ENCODE measurements at places on chromosomes 12 and 14.

DNA sequence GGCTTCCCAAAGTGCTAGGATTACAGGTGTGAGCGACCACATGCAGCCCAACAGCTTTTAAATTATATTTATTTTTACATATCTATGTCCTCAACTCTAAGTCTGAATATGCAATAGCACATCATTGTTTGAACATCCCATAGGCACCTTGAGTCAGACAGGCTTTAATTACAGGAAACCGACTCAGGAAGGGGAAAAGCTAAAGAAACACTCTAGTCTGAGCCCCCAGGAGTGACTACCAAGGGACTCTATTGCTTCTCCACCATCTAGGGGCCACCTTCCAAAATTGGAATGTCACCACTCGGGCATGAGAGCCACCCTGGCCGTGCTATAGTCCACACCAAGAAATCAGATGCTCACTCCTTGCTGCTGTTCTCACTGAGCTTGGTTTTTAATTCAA is 14.0 kb upstream of the MFAP5 start:
- DNase-seq = no peak

- DNase-seq = no peak
These were observed 217.1 kb upstream of the PLEKHG7 start for GRCh38 chr12:92485351-92486348.

- DNase-seq = peak; percentile 82
These were observed 39.9 kb downstream of the PRPF40B start for GRCh38 chr12:49662998-49663843.

DNA sequence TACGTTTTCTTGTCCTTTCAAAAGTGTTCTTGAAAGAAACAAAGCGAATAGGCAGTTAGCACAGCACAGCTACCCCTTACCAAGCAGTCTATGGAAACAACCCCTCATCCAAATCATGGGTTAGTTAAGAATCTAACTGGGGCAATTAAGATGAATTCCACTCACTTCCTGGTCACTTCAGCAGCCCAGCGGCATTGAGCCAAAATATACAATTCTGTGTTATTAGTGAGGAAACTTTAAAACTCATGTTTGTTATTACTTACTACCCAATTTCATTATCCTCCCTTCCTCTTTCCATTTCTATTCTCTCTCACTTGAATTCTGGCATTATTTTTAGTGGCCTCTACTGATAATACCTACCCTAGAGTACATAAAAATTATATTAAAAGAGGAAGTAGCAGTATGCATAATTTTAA is 121.4 kb downstream of the PPHLN1 start:
- no peak for DNase-seq

DNA sequence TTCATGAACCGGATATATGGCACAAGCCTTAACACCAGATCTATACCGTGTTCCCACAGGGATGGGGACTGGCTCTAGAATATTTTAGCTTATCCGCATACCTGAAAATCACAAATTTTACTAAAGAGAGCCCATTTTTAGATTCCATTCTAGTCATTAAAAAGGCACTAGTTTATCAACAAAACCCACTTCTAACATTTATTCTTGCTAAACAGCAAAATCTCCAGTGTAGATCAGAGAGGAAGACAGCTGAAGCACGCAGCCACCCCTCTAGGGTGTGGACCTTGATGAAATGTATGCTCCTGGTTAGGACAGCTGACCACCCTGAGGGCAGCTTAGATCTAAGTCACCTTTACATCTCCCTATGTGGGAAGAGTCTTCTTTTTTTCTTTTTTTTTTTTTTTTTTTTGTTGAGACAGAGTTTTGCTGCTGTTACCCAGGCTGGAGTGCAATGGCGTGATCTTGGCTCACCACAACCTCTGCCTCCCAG is 62.4 kb downstream of the EID3 start:
- no peak for DNase-seq

DNA sequence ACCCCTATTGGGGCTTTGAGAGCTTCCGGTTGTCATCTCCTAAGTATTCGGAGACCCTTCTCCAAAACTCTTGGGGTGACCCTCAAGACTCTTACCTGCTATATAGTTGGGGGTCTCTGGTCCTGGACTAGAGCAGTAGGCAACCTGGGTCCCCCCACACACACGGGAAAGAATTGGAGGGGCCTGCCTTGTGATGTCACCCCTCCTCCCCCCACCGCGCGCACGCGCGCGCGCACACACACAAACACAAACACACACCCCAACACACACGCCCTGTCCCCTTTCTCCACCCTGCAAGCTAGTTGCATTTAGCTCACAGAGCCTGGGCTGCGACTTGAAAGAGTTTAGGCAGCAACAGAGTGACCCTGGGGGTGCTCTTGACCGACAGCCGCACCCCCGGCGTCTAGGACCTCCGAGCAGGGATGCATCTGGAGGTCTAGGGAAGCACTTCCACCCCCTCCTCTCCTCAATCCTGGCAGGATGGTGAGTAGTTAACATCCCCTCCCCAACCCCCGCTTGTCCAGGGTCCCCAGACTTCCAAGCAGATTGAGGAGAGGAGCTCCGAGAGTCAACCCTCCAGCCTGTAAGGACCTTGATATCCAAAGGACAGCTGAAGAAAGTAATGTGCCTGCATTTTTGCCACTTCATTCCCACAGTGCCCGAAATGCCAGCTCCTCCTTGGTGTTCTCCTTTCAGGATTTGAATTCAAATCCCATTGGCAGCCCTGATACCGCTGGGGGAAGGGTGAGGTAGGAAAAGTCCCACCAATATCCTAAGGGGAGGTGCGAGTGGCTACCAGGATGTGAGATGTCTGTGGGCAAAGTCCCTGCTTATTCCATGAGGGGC is 1.4 kb upstream of the DNAJC14 start:
- peak; percentile 94 for DNase-seq

DNA sequence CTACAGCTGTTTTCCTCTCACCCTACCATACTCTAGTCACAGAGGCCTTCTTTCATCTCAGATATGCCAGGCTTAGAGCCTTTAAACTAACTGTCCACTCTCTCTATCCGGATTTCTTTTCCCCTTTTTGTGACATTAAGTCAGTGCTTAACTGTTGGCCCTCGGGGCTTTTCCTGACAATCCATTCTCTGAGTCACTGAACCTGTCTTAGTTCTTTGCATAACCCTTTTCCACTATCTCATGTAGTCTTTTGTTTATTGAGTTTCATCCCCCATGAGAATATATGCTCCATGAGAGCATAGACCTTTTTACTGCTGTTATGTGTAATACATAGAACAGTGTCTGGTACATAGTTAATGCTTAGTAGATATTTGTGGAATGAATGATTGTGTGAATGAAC is 68.7 kb downstream of the PLEKHA5 start:
- DNase-seq = no peak

GRCh38 chr14:38255408-38255672 is 553 bp downstream of the CLEC14A start:
- no peak for DNase-seq

DNA sequence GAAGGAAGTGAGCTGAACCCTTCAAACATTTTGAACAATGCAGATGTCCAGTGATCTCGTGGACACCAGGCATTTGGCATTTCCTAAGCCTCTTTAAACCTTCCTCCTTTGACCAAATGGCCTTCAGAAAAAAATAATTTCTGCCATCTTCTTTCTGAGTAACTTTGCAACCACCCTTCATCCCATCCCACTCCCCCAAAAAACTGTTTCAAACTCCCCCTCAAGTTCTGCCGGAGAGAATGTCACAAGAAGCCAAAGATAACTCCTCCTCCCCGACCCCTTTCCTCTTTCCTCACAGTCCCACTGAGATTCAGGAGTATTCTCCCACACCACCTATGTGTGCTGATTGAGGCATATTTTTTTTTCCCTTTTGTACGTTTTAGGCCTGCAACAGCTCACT is 1.7 kb downstream of the KSR2 start:
- no peak for DNase-seq

- no peak for DNase-seq
These were observed 3.4 kb downstream of the PHC1 start for GRCh38 chr12:8917751-8918150.

GRCh38 chr14:79573486-79573885 is 637.8 kb downstream of the DIO2 start:
- no peak for DNase-seq

- no peak for DNase-seq
These were observed 393.3 kb upstream of the PRICKLE1 start for GRCh38 chr12:42982828-42983227.

DNA sequence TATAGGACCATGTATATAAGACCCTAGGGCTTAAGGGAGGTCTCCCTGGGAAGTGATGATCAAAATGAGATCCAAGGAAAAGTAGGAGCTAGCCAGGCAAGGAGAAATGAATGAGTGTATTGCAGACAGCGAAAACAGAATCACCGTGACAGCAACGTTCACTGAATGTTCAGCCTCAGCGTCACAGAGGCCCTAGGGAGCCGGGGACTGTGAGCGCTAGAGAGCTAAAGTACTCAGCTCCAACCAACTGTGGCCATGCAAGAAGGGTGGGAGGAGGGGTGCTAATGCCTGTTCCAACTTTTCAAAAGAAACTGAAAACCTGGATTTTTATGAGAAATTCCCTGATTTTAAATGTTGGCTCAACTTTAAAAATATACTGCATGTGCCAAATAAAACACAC is 105.5 kb upstream of the CCND2 start:
- no peak for DNase-seq

DNA sequence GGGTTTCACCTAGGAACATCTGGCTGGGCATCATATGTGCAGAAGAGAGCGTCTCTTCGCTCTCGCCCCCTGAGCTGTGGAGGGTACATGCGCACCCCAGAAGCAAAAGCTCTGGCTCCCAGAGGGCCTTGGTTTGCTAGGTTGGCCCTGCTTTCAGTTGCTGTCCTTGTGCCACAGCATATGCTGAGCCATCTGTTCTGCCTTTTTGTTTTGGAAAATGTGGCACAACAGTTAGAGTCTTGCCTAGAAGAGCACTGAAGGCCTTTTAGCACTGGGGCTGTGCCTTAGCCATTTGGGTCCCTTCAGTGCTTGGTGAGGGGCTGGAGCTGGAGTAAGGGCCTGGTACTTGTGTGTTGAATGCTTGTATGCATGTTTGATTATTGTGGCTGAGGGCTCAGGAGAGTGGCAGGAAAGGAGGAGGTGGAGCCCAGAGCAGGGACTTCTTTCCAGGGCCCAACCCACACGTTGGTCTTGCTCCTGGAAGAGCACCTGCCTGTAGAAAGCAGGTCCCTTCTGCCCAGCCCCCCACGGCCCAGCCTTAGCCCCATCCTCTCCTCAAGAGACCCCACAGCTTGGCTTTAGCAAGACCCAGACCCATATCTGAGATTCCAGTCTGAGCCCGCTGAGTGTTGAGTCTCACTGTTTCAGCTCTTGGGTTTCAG is 113.7 kb downstream of the SLC25A47 start:
- no peak for DNase-seq

GRCh38 chr14:95507174-95507573 is 9.3 kb downstream of the SYNE3 start:
- no peak for DNase-seq

- no peak for DNase-seq
These were observed 137.7 kb upstream of the SYT1 start for GRCh38 chr12:78726854-78727253.

- no peak for DNase-seq
These were observed 183.1 kb downstream of the TMTC3 start for GRCh38 chr12:88325076-88325815.

- no peak for DNase-seq
These were observed 31.3 kb upstream of the ANP32D start for GRCh38 chr12:48441069-48441468.

DNA sequence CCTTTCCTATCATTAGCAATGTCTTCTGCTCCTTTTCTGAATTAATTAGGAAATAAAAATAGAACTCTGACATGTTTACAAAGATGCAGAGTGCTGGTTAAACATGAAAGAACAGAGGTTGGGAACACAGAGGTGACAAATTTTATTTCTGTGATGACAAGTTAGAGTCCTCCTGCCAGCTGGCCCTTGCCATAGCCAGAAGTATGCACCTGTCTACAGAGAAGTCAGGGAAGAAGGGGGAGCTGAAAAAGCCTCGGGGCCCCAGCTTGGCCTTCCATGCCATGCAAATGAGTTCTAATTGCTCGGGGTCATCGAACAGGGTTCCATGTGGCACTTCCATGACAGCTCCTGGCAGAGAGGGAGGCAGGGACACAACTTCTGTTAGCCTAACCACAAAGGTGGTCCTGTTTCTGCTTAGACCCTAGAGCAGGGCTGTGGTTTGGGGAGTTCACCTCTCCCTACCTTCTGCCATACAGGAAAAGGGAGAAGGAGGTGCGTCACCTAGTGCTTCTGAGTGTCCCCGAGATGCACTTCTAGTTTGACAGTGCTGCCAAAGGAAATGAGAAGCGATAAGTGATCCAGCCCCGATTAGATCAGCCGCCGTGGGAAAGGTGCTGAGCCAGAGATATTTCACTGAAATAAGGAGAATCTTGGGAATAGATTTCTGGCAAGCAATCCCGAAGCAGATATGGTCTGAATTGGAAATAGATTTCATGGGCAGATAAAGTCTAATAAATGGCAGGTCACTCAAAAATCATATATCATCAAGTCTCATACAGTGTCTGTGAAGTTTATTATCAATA is 155.8 kb upstream of the FOXN3 start:
- DNase-seq = no peak

GRCh38 chr12:132723015-132723763 is 12.5 kb downstream of the PGAM5 start:
- DNase-seq = no peak

DNA sequence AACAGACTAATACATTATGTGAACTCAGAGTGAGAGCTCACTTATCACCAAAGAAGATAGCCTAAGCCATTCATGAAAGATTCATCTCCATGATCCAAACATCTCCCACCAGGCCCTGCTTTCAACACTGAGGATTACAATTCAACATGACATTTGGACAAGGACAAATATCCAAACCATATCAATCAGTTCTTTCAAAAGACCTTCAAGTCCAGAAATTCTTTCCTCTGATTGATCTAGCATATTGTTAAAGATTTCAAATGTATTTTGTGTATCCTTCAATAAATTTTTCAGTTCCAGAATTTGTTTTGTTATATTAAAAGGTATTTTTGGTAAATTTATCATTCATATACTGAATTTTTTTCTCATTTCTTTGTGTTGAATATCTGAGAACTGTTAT is 1055.8 kb downstream of the SLC6A15 start:
- DNase-seq = no peak

DNA sequence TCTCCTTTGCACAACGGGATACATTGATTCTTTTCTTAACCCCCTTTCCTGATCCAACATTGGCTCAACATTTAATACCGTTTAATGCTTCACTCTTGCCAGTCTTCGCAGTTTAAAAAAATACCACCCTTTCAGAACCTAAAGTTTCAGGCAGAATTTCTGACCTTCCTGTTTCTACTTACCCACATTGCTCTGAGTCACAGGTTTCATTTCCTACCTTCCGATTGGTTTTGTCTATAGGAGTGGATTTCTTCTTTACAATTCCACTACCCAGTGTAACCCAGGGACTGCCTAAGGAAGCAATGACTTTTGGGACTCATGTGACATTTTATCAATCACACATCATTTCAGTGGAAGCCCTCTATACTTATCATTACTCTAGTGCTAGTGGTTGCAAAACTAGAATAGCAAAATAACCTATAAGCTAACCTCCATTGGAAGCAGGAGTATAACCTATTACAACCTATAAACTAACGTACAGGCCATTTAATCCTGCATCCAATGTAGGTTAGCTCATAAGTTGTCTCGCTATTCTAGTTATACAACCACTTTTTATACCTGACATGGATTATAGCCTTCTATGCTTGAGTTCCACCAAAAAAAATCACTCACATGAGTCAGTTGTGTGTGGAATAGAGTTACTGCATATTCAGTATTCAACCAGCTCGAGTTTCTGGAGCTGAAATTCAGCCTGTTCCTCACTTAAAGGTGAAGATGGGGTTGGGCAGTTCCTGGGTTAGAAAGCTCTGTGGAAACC is 64.9 kb upstream of the KITLG start:
- no peak for DNase-seq
